ENCODE measurements at places on chromosomes 11 and 22.

DNA sequence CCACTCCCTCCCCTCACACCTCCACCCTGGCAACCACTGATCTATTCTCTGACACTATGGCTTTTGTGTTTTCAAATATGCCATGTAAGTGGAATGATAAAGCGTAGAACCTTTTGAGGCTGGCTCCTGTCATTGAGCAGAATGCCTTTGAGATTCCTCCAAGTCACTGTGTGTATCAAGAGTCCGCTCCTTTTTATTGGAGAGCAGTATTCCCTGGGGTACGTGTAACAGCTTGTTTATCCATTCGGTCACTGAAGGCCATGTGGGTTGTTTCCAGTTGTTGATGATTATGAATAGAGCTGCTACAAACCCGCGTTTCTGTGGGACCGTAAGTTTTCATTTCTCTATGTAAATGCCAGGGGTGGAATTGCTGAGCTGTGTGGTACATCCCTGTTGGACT lies 10.3 kb downstream of the TP53I11 start:
- DNase-seq: no peak

DNA sequence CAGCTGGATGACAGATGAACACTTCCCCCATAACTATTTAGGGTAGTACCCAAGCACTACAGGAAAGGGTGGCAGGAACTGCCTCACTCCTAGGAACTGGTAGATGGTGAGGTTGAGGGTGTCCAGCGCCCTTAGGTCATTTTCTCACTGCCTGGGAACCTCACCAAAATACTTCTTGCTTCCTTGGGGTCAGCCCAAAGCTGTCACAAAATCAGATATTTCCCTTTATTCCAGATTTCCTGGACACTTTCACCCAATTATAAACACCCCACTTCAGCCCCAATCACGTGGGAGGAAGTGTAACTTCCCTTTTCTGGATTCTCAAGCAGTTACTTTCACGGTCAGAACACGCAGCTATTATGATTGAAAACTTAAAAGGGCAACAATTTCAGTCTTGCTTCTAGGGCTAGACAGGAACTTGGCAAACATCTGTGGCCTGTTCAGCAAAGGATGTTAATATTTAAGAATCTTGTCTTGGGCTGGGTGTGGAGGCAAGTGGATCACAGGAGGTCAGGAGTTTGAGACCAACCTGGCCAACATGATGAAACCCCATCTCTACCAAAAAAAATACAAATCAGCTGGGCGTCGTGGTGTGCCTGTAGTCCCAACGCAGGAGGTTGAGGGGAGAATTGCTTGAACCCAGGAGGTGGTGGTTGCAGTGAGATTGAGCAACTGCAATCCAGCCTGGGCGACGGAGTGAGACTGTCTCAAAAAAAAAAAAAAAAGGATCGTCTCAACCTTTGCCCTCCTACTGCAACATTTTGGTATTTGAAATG lies 4.0 kb downstream of the FTH1 start:
- DNase-seq: no peak

- no peak for DNase-seq
Measured at GRCh38 chr11:117633976-117634755, 162.8 kb downstream of the DSCAML1 start.

DNA sequence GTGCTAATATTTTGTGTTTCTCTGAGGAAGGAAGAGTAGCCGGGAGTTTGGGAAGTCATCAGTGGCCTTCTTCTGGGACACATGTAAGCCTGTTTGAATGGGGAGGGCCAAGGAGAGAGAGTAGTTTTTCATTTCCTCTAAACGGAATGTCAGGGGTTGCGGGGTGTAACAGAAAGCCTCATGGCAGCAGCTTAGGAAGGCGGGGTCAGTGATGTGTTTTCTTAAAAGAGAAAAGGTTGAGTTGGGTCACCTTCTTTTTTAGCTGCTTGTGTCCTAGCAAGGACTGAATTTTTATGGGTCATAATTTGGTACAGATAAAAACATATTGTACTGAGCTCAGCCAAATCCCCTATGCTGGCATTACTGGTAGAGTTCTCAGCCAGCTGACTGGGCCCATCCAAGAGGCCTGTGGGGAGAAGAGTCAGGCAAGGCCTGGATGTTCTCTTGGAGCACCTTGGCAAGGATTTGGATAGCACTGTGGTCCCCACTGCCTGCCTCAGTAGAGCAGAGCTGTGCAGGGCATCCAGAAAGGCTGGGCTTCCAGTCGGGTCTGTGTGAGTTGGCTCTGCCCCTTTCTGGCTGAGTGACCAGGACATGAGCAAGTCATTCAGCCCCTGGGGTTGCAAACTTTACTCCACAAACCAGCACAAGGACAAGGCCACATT lies 29.4 kb upstream of the NAV2 start:
- no peak for DNase-seq

DNA sequence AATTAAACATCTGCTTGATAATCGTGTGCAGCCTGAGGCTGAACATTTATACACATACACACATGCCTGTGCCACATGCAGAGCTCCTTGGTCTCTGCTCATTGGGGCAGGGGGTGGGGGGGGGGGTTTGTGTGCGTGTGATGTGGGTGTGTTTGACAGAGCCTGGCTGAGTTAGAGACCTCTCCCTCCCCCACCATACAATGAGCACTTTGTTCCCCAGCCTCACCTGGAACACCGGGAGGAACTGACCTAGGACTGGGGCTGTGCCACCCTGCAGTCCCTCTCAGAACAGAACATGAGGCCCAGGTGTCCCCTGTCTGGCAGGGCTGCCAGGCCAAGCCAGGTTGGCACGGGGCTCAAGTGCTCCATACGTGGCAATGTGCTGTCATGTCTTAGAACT lies 96.6 kb downstream of the TP53I11 start:
- DNase-seq: no peak

GRCh38 chr22:17664414-17665055 lies 26.0 kb downstream of the BCL2L13 start:
- DNase-seq: no peak

- no peak for DNase-seq
Measured at GRCh38 chr22:23622634-23623033, 9.5 kb downstream of the DRICH1 start.

DNA sequence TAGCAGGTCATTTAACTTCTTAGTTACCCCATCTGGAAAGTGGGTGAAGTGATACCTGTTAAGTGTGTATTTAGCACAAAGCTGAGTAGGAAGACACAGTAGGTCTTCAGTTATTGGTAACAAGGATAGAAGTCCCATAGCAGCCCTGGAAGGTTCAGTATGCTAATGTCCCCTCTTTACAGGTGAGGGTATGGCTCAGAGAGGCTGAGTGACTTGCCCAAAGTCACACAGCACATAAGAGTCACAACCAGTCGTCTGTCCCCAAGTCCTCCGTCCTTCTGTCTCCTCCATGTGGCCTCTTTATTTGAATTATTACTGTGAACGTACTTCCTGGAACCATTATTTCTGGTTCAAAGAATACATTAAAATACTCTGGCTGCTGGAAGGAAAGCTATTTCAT lies 10.5 kb downstream of the ASPHD2 start:
- no peak for DNase-seq

DNA sequence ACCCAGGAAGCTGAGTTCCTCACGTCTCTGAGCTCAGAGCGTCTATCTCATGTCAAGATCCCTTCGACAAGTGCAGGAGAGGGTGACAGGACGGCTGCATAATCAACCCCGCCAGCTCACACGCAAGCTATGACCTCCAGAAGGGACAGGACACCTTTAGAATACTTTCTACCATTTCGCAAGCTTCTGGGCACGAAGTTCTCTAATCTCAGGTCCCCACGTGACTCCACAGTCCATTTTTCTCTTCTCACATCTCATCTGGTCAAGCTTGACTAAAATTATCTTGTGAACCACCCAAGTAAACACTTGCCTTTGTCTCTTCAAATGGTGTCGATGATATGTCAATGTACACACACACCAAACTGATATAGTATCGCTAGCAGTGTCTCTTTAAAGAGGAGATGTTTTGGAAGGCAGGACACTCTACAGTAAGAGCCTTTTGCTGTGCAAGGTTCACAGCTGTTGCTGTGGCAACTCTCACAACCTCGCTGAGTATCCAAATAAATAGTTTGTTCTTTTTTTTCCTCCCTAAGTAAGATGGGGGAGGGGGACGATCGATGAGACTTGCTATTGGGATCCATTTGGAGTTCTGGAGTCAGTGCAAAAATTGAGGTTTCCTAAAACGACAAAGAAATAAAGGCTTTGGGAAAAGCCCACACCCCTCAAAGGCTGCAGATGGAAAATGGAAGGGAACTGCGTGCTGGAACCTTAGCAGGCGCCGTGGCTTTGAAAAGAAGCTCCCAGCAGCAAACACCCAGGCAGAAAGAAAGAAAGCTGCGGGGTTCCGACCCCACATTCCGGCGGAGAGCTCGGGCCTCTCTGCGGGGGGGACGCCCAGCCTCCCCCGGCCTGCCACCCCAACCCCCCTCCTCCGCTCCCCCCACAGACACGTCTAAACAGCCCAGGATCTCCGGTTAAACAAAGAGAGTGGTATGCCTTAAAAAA lies 215.4 kb upstream of the UBASH3B start:
- no peak for DNase-seq

GRCh38 chr11:120146413-120147093 lies 8.6 kb upstream of the TRIM29 start:
- DNase-seq: no peak

GRCh38 chr22:22728382-22728781 lies 84.0 kb downstream of the GGTLC2 start:
- DNase-seq: no peak

- no peak for DNase-seq
Measured at GRCh38 chr11:57417056-57417455, 9.9 kb downstream of the SLC43A3 start.

GRCh38 chr22:47883757-47884156 lies 1121.3 kb downstream of the TBC1D22A start:
- no peak for DNase-seq

DNA sequence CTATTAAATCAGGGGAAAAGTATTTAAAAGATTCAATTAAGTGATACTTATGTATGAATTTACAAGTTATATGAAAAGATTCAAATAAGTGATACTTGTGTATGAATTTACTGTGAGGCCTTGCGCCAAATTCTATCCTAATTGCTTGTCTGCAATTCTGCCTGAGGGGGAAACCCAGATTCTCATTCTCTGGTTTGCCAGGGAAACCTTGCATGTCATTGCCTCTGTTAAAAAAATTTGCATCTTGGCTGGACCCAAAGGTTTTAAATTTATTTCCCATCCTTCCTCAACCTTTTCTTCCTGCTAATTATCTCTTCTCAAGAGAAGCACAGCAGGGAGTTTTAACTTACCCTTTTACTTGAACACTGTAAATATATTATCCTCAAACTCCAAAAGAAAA lies 13.8 kb downstream of the OLFML1 start:
- DNase-seq: no peak

DNA sequence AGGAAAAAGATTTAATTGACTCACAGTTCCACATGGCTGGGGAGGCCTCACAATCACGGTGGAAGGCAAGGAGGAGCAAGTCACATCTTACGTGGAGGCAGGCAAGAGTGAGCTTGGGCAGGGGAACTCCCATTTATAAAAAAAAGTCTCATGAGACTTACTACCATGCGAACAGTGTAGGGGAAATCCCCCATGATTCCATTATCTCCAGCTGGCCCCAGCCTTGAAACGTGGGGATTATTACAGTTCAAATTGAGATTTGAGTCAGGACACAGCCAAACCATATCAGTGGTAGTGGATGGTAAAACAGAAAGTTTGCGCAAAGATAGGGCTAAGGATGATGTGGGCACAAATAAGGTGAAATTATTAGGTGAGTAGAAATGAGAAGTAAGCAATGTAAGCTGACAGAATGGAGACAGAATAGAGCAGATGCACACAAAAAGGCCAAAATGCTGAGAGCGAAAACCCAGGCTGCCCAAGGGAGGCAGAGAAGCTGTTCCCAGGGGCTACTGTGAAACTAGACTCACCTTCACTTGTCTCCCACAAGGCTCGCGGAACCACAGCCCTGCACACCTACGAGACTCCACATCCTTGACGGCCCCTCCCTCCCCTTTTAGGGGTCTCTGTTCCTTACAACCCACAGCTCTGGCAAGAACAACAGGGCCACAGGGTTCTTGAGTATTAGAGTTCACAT lies 377.6 kb downstream of the CADM1 start:
- no peak for DNase-seq

GRCh38 chr11:121309688-121310087 lies 17.1 kb downstream of the SC5D start:
- DNase-seq: no peak

DNA sequence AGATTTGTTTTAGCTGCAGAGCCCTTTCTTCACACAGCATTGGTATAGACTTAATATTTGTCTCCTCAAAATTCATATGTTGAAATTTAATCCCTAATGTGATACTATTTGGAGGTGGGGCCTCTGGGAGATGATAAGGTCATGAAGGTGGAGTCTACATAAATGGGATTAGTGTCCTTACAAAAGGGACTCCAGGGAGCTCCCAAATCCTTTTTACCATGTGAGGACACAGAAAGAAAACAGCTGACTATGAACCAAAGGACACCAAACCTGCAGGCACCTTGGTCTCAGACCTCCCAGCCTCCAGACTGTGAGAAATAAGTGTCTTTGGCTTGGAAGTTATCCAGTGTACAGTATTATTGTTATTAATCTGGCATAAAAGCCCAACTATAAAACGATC lies 10.2 kb downstream of the SLC35F2 start:
- no peak for DNase-seq

GRCh38 chr11:132111838-132112237 lies 741.4 kb downstream of the NTM start:
- no peak for DNase-seq

- no peak for DNase-seq
Measured at GRCh38 chr22:50074551-50075530, 10.4 kb downstream of the MLC1 start.

GRCh38 chr11:10308201-10308954 lies 3.5 kb downstream of the ADM start:
- DNase-seq: no peak

DNA sequence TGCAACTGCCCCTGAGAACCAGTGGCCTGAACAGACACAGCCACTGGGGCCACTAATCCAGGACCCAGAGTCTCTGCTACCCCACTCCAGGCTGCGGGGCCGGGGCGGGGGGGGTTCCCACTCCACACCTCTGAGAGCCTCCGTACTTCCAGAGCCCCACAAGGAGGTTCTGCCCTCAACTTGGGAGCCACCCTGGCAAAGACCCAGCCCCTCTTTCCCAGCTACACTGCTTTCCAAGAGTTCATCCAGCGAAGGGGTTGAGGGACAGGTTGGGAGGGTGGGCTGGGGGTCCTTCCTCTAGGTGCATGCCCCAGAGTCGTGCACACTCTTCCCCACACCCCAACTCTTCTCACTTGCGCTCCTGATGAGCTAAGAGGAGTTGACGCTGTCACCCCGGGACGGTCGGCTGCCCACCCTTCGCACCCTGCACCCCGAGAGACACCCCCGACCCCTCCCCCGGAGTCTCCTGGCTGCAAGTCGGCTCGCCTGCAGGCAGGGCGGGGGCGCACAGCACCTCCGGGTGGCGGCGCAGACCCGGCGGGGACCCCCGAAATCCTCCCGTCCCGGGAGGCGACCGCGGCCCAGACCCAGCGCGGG lies 531 bp downstream of the RAB3IL1 start:
- no peak for DNase-seq

GRCh38 chr11:61744181-61744580 lies 8.3 kb upstream of the MYRF start:
- DNase-seq: no peak

- DNase-seq: no peak
Measured at GRCh38 chr11:2443881-2444820, at the start of gene TRPM5. Gene TRPM5 (minus strand): TSS chr11:2444514. CDS start chr11:2423036, 21,478 bp downstream.
